ENCODE measurements at places on chromosomes 1 and 21.

DNA sequence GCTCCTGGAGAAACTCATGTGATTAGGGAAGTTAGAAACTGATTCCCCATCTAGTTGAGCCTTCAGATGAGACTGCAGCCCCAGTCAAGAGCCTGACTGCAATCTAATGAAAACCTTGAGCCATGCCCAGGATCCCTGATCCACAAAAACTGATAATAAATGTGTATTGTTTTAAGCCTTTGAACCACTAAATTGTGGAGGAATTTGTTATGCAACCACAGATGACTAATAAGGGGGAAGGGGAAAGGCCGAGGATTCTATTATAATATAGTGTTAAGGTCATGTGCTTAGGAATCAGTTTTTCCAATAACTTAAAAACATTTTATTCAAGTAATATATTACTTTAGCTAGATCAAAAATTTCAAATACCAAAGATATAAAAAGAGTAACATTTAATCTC is 52.8 kb upstream of the USP25 start:
- no peaks in the 10 kb centered on the region for H3K4me1 ChIP-seq
- DNase-seq, result no peak
- H3K27ac ChIP-seq, result no peak overlapping the region

- peaks cover 3% of the 10 kb centered on the region for H3K36me3 ChIP-seq
- no peak for DNase-seq
- no peak overlapping the region for H3K4me3 ChIP-seq
- no peaks in the 10 kb centered on the region for H3K27me3 ChIP-seq
- no peaks in the 10 kb centered on the region for H3K4me1 ChIP-seq
These were observed 40.5 kb upstream of the SRP9 start for GRCh38 chr1:225737161-225737560.

DNA sequence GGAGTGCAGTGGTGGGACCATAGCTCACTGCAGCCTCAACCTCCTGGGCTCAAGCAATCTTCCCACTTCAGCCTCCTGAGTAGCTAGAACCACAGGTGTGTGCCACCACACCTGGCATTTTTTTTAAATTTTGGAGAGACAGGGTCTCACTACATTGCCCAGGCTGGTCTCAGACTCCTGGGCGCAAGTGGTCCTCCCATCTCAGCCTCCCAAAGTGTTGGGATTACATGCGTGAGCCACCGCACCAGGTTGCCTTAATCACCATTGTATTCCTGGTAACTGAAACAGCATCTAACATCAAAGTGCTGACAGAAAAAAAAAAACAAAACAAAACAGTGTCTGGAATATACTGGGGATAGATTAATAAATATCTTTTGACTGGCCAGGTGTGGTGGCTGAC is 18.2 kb downstream of the RPL5 start:
- H3K27me3 ChIP-seq, result no peaks in the 10 kb centered on the region
- DNase-seq, result no peak
- peaks cover 22% of the 10 kb centered on the region for H3K36me3 ChIP-seq

DNA sequence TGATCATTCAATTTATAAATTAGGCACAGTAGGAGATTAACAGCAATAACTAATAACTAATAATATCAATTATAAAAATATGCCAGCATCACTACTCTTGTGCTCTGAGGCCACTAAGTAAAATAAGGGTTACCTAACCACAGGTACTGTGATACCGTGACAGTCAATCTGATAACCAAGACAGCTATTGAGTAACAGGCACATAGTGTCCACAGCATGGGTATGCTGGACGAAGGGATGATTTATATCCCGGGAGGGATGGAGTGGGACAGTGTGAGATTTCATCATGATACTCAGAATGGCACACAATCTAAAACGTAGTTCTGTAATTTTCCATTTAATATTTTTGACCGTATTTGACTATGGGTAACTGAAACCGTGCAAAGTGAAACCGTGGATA is 39.4 kb downstream of the CD46 start:
- DNase-seq, result no peak
- H3K27ac ChIP-seq, result no peak overlapping the region
- peaks cover 30% of the 10 kb centered on the region for H3K36me3 ChIP-seq
- no peaks in the 10 kb centered on the region for H3K27me3 ChIP-seq

GRCh38 chr1:11858968-11859871 is 475 bp upstream of the NPPB start:
- peak; percentile 57 for DNase-seq
- peaks cover 73% of the 10 kb centered on the region for H3K27me3 ChIP-seq
- peak overlapping the region; percentile 46 for H3K27ac ChIP-seq

- peaks cover 11% of the 10 kb centered on the region for H3K4me1 ChIP-seq
- no peak for DNase-seq
- no peak overlapping the region for H3K27ac ChIP-seq
- H3K27me3 ChIP-seq, result no peaks in the 10 kb centered on the region
- H3K4me3 ChIP-seq, result no peak overlapping the region
- peaks cover 1% of the 10 kb centered on the region for H3K36me3 ChIP-seq
These were observed 29.1 kb upstream of the SLC16A1 start for GRCh38 chr1:112985123-112985522.

GRCh38 chr1:11324567-11325165 is 51.7 kb downstream of the UBIAD1 start:
- no peak overlapping the region for H3K4me3 ChIP-seq
- peaks cover 7% of the 10 kb centered on the region for H3K4me1 ChIP-seq
- no peaks in the 10 kb centered on the region for H3K36me3 ChIP-seq

- H3K36me3 ChIP-seq, result peaks cover 22% of the 10 kb centered on the region
- no peak overlapping the region for H3K27ac ChIP-seq
- H3K27me3 ChIP-seq, result no peaks in the 10 kb centered on the region
- no peak for DNase-seq
- peaks cover 21% of the 10 kb centered on the region for H3K4me1 ChIP-seq
- H3K4me3 ChIP-seq, result no peak overlapping the region
These were observed 15.2 kb downstream of the DOP1B start for GRCh38 chr21:36171741-36172331.

DNA sequence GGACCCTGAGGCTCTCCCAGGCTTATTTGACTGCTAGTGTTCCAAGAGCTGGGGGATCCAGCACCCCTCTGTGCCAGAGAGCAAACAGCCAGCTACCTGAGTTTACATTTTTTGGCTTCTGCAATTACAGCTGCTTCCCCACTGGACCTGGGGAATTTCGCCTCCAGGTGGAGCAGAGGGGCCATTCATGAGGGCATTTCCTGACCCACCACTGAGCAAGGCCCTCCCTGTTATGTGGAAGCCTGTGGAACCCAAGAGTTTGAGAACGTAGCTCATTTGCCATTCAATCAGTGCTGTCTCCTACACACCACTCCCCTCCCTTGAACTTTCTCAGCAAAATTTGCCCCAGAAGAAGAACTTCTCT is 42.7 kb upstream of the TMEM51 start:
- no peak overlapping the region for H3K27ac ChIP-seq
- DNase-seq, result no peak
- no peaks in the 10 kb centered on the region for H3K36me3 ChIP-seq
- H3K4me1 ChIP-seq, result no peaks in the 10 kb centered on the region

GRCh38 chr1:176976225-176976624 is 188.3 kb downstream of the ASTN1 start:
- no peaks in the 10 kb centered on the region for H3K36me3 ChIP-seq
- H3K27me3 ChIP-seq, result no peaks in the 10 kb centered on the region
- H3K27ac ChIP-seq, result no peak overlapping the region
- no peak for DNase-seq
- no peaks in the 10 kb centered on the region for H3K4me1 ChIP-seq

DNA sequence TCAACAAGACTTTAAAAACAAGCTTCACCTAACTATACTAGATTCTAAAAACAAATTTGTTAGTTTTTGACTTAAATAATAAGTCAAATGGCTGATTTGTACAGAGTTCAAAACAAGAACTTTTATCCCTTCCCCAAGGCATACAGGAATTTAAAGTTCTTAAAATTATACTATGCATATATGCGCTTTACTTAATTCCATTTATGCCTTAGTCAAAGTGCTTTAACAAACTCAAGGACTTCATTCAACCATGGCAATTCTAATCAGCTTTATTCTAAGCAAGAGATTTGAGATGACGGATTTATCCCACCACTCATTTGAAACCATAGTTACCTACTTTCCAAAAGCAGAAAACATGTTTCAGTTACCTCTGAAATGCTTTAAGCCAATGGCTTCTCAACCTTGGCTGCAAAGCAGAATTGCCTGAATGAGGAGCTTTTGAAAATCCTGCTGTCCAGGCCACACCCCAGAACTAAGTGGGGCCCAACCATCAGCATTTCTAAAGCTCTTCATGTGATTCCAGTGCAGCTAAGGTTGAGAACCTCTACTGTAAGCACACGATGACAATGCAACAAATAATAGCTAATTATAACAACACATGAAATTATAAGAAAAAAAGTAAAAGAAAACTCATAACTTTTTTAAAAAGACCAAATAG is 44.6 kb downstream of the TTLL7 start:
- peaks cover 27% of the 10 kb centered on the region for H3K27me3 ChIP-seq
- no peaks in the 10 kb centered on the region for H3K4me1 ChIP-seq
- H3K36me3 ChIP-seq, result peaks cover 4% of the 10 kb centered on the region
- no peak overlapping the region for H3K27ac ChIP-seq

- H3K36me3 ChIP-seq, result no peaks in the 10 kb centered on the region
- no peak overlapping the region for H3K27ac ChIP-seq
- no peaks in the 10 kb centered on the region for H3K4me1 ChIP-seq
These were observed 279.2 kb downstream of the ASTN1 start for GRCh38 chr1:176885341-176885740.

DNA sequence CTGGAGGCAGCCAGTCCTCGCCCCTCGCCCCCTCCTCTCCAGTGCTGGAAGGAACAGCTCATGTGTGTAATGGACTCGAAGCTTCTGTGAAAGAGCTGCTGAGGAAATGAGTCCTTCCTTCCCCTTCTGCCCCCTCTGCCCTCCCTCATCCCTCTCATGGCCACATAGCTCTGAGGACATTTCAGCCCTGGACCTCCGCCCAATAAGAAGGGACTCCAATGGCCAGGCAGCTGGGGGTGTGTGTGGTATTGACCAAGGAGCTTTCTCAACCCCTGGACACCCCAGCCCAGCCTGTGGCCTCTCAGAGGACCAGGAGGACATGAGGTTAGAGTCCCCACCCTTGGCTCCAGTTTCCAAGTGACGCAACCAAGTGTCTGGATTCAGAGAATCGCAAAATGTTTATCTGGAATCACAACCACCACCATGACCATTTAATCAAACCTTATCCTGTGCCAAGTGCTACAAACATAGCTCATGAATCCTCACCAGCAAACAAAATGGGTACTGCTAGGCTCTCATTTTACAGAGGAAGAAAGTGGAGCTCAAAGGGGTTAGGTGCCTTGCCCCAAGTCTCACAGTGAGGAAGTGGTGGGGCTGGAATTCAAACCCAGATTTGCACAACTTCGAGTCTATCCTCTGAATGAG is 47.8 kb upstream of the ECE1 start:
- no peak for DNase-seq
- H3K27ac ChIP-seq, result peak overlapping the region; percentile 29
- peaks cover 8% of the 10 kb centered on the region for H3K36me3 ChIP-seq
- peaks cover 75% of the 10 kb centered on the region for H3K4me1 ChIP-seq

DNA sequence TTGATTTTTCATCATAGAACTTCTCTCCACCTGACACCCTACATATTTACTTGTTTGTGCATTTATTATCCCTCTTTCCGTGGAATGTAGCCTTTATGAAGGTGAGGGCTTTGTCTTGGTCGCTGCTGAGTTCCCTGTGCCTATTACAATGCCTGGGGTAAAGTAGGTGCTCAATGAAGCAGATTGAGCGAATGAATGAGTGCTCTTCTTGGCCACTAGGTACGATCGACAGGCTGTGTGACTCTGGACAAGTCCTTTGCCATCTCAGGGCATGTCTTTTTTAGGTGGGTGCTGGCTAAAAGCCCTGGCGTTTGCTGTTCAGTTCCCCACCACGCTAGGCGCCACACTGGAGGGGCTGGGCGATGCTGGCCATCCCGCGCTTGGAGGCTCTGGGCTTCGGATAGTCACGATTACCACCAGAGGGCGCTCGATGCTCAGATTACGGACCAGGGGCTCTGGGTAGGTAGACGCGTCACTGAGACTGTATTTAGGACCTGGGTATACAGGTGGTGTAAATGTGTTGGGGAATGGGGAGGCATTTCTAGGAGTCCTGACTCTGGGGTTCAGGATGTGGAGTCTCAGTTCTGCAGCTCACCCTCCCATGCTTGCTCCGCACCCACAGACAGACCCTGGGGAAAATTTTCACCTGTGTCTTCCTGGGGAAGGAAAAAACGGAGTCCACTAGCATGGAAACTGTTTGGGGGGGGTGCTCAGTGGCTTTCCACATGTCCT is 71.0 kb upstream of the CSF3R start:
- H3K4me3 ChIP-seq, result no peak overlapping the region
- no peak overlapping the region for H3K27ac ChIP-seq

- DNase-seq, result no peak
- H3K4me1 ChIP-seq, result peaks cover 47% of the 10 kb centered on the region
- H3K27ac ChIP-seq, result no peak overlapping the region
These were observed 2.0 kb downstream of the ZMYM6 start for GRCh38 chr1:35029761-35030160.

- DNase-seq, result no peak
- H3K4me1 ChIP-seq, result peaks cover 51% of the 10 kb centered on the region
- peaks cover 2% of the 10 kb centered on the region for H3K36me3 ChIP-seq
- peak overlapping the region; percentile 52 for H3K27ac ChIP-seq
- no peak overlapping the region for H3K4me3 ChIP-seq
- no peaks in the 10 kb centered on the region for H3K27me3 ChIP-seq
These were observed 55.3 kb downstream of the MAN1C1 start for GRCh38 chr1:25671929-25672328.

DNA sequence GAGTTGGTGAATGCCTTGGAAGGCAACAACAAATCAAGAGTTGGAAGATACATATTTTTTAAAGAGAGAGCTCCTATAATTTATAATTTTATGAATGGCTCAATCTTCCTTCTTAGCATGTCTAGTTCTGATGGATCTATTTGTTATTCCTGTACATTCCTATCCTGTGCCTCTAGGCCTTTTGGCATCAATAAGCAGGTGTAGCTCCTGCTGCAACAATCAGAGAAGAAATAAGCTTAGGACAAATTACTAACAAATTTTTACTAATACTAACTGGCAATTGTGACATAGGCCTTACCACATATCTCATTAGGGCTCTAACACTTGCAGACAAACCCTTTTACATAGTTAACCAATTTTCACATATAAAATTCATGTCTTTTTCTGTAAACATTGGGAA is 682.0 kb downstream of the LTN1 start:
- no peak for DNase-seq
- H3K27ac ChIP-seq, result no peak overlapping the region
- no peak overlapping the region for H3K4me3 ChIP-seq
- H3K36me3 ChIP-seq, result no peaks in the 10 kb centered on the region
- no peaks in the 10 kb centered on the region for H3K27me3 ChIP-seq
- H3K4me1 ChIP-seq, result no peaks in the 10 kb centered on the region

- no peaks in the 10 kb centered on the region for H3K36me3 ChIP-seq
- no peak for DNase-seq
- no peak overlapping the region for H3K27ac ChIP-seq
- no peaks in the 10 kb centered on the region for H3K4me1 ChIP-seq
- H3K4me3 ChIP-seq, result no peak overlapping the region
These were observed 22.6 kb downstream of the AK4 start for GRCh38 chr1:65170511-65171142.
